ENCODE measurements at places on chromosomes 16 and 17.

- no peak for DNase-seq
These were observed 11.5 kb downstream of the GP2 start for GRCh38 chr16:20315764-20316163.

- no peak for DNase-seq
These were observed 589 bp downstream of the NMT1 start for GRCh38 chr17:45061606-45062205.

- no peak for DNase-seq
These were observed 1.4 kb downstream of the SYNRG start for GRCh38 chr17:37607637-37608331.

- DNase-seq: no peak
These were observed 213.8 kb upstream of the RPL38 start for GRCh38 chr17:73989671-73990070.

GRCh38 chr17:17156511-17156910, 49.6 kb downstream of the PLD6 start:
- DNase-seq: no peak

DNA sequence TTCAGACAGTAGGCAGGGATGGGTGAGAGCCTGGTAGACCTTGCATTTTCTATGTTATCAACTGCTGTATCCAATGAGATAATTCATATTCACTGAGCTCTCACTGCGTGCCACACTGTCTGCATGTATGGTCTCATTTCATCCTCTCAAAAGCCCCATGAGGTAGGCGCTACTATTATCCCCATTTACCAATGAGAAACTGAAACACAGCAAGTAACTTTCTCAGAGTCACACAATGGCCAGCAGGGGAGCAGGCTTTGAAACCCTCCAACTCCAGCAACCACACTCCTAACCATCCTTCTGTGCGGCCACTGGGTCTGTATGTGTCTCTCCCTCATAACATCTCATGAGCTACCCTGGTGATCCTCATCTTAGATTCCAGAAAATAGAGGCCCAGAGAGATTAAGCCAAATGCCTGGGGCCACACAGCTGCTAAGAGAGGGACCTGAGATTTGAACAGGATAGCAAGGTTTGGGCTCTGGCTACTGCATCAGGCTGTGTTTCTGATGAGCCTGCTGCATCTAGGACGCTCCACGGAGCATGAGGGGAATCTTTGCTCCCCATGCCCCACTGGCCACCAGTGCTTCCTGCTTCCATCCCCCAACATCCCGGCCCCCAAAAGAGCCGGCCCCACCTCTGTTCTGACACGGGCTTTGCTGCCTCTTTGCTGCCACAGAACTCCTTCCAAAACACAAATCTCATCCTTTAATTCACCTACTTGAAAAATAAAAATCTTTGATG, 3.2 kb downstream of the CCR7 start:
- no peak for DNase-seq

Data from kidney glomerular epithelial cell (primary cell).